Esophagus mucosa (tissue), 1 donor: ENCODE measurements at places on chromosomes 13 and 19.

GRCh38 chr19:14053500-14053899 lies 8.4 kb downstream of the PALM3 start:
- peak; percentile 10 for ATAC-seq

GRCh38 chr13:100175803-100176182 lies 86.9 kb downstream of the PCCA start:
- ATAC-seq: no peak

GRCh38 chr13:72127031-72127430 lies 260.0 kb upstream of the DACH1 start:
- no peak for ATAC-seq

DNA sequence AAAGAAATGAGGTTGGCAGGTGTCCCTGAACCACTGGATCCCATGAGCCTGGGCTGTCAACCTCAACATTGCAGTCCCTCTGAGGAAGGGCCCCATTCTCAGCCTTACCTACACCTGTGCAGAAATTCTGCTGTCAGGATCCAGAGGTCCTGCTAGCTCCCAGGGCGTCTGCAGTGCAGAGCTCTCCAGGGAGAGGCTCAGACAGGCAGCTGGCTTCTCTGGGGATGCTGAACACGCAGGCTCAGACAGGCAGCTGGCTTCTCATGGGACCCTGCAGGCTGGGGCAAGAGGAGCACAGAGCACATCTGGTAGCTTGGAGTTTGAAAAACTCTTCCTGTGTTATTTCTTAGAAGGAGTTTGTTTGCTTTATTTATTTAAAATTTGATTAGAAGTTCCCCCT lies 50.9 kb downstream of the TMEM255B start:
- peak; percentile 11 for ATAC-seq

DNA sequence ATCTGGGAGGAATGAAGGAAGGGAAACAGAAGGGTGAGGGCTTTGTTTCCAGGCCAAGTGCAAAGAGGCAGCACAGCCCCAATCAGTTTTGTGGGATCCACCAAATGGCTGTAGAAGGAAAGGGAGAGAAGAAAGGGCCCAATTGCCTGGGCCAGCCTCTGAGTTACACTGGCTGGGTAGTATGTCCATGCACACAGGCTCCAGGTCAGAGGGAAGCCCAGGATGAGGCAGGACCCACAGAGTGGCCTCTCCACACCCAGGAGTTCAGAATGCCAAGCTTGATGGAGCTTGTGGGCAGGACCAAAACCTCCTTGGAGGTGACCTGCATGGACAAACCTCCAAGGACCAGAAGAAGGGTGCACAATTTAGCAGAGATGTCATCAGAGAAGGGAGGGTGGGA lies 178.2 kb upstream of the TSHZ3 start:
- no peak for ATAC-seq

DNA sequence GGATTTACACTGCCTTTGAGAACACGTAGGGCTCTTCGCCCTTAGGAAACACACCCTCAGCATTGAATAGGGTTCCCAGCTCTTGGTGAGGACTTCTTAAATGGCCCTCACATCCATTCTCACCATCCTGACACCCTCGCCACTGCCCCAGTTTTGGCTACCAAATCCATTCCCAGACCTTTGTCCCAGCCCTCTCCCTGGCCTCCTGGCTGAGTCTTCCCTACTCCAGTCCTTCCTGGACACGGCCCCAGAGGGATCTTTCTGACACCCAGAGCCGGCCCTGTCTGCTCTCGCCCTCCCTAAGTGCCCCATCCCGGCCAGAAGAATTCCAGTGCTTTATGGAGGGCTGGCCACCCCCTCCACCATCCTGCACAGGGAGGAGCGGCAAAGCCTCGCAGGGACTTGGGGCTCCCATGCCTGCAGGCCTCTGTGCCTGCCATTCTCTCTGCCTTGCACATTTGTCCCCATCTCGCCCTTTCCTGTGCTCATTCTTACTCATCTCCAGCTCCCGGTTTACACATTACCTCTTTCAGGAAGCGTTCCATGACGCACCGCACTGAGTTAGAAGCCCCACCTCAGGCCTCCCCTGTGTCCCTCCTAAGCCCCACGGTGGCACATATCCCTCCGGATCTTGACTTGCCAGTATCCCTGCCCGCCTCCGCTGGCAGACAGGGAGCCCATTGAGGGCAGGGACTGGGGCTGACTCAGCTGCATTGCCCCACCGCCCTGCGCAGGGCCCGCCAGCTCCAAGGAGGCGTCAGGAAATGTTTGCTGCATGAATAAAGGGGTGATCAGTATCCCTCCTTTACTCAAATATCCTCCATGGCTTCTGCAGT lies 11.0 kb upstream of the KLK14 start:
- ATAC-seq: peak; percentile 69

GRCh38 chr13:109656206-109656605 lies 130.2 kb downstream of the IRS2 start:
- no peak for ATAC-seq

GRCh38 chr13:110562696-110563462 lies 1.4 kb upstream of the RAB20 start:
- no peak for ATAC-seq

- ATAC-seq: peak; percentile 28
Measured at GRCh38 chr19:27779954-27780353, 1433.0 kb downstream of the UQCRFS1 start.

- ATAC-seq: no peak
Measured at GRCh38 chr19:39701291-39701690, 3.0 kb upstream of the LGALS14 start.

- no peak for ATAC-seq
Measured at GRCh38 chr19:8142513-8142900, 6.9 kb downstream of the FBN3 start.

DNA sequence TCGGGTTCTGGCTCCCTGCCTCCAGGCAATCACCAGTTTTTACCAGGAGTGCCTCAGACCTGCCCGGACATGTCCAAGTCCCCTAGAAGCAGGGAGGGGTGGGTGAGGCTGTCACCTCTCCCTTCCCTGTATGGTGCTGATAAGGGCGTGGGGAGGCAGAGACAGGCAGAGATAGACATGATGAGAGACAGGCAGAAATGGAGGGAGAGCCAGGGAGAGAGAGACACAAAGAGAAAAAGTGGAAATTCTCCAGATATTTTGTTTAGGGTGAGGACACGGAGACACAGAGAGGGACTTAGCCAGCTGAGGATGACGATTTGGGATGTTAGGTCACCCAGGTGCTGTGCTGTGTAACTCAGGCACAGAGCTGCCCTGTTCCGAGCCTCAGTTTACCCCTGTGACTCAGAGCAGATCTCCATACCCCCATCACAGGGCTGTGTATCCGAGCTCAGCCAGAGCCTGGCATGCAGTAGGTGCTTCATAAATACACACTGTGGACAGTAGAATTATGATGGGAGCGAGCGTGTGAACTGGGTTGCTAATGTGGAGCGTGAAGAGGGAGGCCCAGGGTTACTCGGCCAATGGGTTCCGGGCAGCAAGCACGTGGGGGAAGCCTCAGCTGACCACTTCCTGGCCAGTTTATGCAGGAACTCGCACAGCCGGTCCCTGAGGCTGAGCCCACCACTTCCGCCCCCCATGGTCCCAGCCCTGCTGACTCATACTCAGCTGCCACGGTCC lies 11.9 kb upstream of the GDF15 start:
- ATAC-seq: peak; percentile 87

- peak; percentile 33 for ATAC-seq
Measured at GRCh38 chr19:43784981-43785808, 4.4 kb upstream of the KCNN4 start.

DNA sequence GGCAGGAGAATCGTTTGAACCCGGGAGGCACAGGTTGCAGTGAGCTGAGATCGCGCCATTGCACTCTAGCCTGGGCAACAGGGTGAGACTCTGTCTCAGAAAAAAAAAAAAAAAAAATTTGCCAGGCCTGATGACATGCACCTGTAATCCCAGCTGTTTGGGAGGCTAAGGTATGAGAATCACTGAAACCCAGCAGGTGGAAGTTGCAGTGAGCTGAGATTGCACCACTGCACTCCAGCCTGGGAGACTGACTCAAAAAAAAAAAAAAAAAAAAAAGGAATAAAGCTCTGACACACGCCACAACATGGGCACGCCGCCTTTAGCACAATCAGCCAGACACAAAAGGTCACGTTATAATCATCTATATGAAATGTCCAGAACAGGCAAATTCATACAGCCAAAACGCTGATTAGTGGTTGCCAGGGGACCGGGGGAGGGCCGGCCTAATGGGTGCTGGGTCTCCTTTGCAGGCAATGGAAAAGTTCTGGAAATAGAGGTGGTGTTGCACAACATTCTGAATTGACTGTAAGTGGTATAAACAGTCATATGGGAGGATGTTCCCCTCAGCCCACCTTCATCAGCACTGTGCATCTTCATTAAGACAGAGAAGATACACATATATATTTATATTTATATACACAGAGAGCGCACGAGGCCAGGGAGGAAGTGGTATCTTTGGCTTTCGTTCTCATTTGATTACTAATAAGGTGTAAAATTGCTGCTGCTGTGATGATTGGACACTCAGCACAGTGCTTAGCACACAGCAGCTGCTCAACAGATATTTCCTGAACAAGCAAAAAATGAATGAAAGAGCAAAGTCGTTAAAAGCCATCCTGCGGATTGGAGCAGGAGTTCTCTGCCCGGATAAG lies 3.8 kb downstream of the HSPBP1 start:
- ATAC-seq: no peak
